ENCODE measurements at places on chromosomes 12 and 14.
A peak's percentile ranks its signal among the peaks of the same experiment; 100 is the strongest.

DNA sequence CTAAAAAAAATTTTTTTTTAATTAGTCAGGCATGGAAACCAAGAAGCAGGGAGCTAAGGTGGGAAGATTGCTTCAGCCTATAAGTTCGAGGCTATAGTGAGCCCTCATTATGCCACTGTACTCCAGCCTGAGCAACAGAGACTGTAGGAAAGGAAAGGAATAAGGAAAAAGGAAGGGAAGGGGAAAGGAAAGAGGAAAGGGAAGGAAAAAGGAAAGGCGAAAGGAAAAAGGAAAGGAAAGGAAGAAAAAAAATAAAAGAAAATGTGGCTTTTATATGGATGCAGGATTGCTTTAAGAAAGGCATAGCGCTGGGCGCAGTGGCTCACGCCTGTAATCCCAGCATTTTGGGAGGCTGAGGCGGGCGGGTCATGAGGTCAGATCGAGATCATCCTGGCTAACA, 70.4 kb downstream of the R3HDM2 start:
- no peak for DNase-seq

DNA sequence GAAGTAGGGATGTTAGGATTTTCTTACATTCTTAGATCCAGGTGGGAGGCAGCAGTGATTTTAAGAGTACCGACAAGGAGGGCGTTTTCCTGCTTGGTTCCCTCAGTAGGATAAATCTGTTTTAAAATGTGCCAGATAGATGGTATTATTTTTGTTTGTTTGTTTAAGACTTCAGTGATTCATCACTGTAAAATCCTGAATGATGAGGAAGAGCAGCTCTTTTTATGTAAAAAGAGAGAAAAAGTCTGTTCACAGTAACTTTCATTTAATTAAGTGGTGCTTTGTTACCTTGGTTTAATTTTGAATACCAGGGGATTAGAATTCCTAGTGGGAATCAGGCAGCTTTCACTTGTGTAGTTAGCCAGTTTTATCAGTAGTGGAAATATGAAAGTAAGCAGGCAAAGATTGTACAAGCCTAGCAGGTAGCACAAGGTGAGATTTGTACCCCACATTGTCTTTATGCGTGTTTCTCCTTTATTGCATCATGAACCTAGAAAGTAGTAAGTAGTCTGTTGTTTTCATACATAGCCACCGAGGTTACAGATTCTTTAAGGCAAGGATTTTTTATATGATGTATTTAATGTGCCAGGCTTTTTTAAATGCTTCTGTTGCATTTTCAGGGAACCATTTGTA, 349.6 kb downstream of the CCDC91 start:
- no peak for DNase-seq

GRCh38 chr12:130478786-130479185, 141.1 kb downstream of the PIWIL1 start:
- no peak for DNase-seq

GRCh38 chr12:104588047-104588920, 131.5 kb downstream of the CHST11 start:
- no peak for DNase-seq

DNA sequence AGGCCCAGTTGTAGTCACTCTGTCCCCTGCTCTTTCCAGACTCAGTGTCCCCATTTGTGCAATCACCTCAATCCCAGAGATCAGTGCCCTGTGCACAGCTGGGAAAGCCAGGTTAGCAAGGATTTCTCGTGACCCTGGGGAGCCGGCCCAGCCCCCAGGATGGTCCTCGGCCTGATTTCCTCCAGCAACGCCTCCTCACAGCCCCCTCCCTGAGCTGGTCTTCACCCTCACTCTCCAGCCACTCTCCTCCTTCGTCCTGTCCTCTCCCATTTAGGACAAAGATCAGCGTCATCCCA, 194.8 kb upstream of the C14orf180 start:
- no peak for DNase-seq

DNA sequence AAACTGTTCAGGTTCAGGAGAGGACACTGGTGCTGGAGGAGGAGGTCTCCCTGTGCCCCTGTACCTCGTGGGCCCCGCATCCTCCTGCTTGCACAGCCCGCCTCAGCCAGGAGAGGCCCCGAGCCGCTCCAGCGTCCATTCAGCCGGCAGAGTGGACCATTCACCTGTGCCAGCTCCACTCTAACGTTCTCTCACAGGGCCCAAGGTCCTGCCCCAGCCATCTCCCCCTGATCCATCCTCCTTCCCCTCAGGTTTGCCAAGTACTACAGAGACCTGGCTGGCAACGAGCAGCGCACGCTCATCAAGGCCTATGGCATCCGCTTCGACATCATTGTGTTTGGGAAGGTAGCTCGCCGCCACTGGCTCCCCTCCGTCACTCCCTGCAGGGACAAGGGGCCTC, 22.2 kb downstream of the P2RX4 start:
- no peak for DNase-seq

GRCh38 chr12:56219840-56220239, 1.9 kb downstream of the RNF41 start:
- no peak for DNase-seq

DNA sequence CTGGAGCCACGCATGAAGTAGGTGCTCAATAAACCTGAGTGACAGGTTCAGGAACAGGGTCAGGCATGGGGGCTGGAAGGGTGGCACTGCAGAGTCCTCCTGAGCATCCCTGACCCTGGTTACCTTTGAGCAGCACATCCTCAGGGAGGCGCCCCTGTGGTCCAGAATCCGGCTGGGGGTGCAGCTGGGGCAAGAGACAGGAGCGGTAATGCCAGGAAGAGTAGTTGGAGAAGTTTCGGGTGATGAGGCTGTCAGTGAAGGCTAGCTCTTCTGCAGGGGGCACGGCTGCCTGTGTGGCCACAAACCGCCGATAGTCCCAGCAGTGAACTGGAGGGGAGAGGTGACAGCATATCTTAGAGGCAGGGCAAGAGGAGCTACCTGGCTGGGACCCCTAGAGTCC, 2.0 kb downstream of the RABGGTA start:
- DNase-seq = no peak

DNA sequence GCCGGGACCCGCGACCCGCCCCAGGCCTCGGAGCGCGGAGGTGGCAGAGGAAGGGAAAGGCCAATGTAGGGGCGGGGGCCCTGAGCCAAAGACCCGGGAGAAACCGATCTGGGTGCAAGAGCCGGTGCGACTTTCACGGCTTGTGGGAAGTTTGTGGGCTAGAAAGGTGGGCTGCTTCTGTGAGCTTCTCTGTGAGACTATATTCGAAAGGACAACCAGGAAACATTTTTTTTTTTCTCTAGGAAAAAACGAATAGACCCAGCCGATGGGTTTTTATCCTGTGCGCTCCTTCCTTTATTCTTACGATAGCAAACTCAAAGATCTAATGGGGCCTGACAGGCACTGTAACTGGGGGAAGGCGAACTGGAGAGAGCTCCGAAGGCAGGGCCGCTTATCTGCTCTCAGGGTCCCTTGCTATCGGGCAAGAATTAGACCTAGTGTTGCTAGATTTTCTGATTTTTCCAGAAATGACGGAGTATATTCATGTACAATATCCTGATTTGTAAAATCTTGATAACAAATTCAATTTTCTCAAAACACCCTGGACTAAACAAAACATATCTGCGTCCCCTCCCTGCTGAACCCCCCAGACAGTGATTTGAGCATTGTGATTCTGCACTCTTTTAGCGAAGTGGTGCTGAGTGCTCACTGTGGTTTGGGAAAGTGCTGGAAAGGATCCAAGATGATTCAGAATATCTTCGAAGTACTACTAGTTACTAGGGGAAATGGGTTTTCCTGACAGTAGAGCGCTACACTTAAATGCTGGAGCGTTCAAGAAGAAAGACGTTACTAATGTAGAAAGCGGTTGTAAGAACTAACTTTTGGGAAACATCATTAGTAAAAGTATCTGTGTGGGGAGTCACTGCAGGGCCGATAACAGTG, 563 bp upstream of the STXBP6 start:
- no peak for DNase-seq

DNA sequence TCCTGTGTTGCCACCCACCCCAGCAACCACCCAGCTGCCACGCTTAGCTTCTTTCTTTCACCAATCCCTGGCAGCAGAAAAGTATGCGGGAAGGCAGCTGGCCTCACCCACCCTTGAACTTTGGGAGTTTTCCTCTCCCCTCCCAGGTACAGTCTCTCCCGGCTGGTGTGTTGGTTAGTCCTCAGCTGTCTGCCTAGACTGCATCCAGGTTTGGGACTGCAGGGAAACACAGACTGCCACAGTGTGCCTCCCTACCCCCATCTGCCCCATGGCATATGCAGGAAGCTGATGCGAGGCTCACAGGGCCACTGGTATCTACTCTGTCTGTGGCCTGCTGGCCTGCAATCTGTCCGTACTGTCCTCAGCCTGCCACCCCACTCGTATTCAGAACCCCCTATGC, 2.1 kb downstream of the CD9 start:
- no peak for DNase-seq

- no peak for DNase-seq
Measured at GRCh38 chr14:94517248-94517640, 8.0 kb upstream of the SERPINA12 start.

DNA sequence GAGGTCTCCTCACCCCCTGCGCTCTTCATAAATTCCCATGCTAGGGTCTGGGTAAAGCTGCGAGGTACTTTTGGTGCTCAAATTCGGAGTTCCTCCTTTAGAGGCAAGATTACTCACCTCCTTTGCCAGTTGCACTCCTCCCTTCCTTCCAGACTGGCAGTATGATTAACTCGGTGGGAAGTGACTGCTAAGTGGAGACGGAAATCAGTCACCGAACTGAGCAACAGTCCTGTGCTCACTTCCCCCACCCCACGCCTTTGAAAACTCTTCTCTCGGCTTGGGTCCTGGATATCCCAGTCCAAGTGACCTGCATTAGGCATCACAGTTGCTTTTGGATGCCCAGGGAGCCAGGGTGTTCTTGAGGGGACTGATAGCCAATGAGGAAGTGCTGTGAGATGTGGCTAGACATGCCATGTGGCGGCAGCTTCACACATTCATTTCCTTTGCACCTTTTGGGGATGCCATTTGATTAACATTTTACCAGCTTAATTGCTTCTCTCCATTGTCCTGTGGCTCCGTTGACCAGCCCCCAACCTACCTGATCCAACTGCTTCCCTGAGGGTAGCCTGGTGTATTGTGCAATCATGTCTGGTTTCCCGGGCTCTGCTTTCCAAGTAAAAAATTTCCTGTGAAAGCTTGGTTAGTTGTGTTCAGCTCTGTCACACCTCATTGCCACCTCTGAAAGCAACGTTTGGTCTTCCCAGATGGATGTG, 840 bp downstream of the PNP start:
- DNase-seq = peak; percentile 70

DNA sequence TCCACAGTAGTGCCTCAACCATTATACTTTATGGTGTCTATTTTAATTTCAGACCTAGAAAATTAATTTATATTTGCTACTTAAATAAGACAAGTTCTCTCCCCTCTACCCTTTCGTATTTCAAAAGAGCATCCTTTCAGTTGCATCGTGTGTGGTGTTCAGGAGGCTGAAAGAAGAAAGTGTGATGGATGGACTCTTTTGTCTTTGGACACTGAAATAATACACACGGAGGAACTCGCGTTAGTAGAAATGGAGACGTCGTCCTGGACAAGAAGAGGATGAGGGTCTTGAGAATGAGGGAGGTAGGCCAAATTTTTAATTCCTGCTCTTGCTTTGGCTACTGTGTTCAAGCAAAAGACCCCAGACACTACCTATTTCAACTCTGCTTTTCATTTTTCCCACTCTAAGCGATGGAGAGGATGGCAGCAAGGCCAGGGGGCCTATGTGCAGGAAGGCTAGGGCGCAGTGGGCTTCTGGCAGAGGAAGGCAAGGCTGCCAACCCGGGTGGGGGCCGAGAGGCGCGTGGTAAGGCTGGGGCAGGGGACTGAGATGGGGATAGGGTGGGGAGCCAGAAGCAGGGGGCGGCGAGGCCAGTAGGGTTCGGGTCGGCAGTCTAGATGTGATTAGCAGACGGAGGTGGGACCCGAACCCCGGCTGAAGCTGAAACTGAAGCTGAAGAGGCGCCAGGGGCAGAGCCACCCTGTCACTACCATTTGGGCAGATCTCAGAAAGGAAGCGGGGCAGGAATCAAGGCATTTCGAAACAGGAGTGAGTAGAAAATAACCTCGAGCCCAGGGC, 722 bp downstream of the TMED8 start:
- DNase-seq = no peak

DNA sequence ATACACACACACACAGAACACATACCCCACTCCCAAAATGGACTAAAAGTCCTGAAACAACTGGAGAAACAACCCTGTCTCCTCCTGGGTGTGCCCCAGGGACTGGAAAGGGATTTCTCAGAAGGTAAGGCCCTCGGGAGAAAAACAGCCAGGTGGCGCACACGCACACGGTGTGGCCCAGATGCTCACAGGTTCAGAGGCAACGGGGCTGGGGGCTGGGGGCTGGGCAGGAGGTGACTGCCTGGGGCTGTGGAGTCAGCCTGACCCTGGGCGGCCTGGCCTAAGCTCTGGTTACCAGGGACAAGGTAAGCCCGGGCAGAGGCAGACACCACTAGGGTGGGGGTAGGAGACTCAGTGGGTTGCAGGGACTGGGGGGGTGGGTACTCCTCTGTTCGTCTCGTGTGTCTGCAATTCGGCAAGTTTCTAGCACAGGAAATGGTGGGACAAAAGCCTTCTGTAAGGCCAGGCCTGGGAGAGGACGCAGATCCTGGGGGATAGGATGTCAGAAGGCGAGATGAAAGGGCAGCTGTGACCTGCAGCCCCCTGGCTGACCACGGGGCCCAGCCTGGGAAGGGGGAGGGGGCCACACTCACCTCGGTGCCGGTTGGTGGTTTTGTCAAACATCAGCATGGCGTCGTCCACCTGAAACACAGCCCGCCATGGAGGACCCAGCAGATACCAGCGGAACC, 10.4 kb downstream of the MSI1 start:
- no peak for DNase-seq

GRCh38 chr12:130562716-130563115, 153.4 kb downstream of the RIMBP2 start:
- no peak for DNase-seq

DNA sequence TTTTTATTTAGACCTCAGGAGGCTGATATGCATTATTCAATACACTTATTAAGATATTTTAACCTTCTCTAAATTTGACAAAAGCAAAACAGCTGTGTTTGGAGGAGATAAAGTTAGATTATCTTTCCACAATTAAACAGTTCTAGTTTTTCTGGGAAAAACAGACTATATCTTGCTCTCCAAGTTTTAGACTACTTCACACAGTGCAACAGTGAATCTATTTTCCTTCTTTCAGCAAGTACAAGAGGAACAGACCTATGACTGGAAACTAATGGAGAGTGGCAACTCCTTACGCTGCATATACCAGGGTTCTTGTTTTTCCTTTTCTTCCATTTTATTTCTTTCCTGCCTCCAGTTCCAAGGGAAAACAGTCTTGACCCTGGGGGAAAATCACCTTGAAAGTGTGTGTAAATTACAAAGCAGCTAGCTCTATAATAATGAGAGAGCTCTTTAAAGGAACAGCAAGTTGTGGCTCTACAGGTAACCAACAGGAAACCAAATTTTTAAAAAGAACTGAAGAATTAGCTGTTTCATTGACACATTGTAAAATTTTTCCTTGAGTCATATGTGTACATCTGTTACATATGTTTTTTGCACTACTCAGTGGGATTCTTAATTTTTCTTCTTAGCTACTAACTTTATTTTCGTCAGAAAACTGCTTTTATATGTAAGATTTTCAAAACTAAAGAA, 27.4 kb downstream of the DNM1L start:
- DNase-seq = peak; percentile 14

- no peak for DNase-seq
Measured at GRCh38 chr12:92107621-92108131, 38.0 kb downstream of the BTG1 start.

GRCh38 chr12:128829861-128830504, 6.2 kb upstream of the SLC15A4 start:
- DNase-seq = no peak
